ENCODE measurements at places on chromosomes 5 and 9. TPM values are rescaled to one million over a fixed set of nuclear protein-coding genes. Genes with fewer than 3 reads are reported as not detected.

- DNase-seq = no peak
These were observed 175.0 kb downstream of the PLK2 start for GRCh38 chr5:58284886-58285285.

DNA sequence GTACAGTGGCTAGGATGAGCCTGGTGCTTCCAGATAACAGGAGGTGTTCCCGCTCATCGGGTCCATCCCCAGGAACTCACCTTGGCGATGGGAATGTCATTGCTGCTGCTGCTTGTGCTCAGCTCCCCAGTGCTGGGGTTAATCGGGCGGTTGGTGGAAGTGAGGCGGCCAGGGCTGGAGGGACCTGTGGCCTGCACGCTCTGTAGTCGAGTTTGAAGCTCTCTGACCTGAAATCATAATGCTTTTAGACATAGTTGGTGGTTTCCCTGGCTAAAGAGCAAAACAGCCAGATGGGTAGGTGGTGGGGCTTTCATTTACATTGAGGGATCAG is 108.5 kb downstream of the DCP2 start:
- DNase-seq = no peak

- DNase-seq = no peak
These were observed 420.3 kb downstream of the GABRG2 start for GRCh38 chr5:162487528-162488525.

DNA sequence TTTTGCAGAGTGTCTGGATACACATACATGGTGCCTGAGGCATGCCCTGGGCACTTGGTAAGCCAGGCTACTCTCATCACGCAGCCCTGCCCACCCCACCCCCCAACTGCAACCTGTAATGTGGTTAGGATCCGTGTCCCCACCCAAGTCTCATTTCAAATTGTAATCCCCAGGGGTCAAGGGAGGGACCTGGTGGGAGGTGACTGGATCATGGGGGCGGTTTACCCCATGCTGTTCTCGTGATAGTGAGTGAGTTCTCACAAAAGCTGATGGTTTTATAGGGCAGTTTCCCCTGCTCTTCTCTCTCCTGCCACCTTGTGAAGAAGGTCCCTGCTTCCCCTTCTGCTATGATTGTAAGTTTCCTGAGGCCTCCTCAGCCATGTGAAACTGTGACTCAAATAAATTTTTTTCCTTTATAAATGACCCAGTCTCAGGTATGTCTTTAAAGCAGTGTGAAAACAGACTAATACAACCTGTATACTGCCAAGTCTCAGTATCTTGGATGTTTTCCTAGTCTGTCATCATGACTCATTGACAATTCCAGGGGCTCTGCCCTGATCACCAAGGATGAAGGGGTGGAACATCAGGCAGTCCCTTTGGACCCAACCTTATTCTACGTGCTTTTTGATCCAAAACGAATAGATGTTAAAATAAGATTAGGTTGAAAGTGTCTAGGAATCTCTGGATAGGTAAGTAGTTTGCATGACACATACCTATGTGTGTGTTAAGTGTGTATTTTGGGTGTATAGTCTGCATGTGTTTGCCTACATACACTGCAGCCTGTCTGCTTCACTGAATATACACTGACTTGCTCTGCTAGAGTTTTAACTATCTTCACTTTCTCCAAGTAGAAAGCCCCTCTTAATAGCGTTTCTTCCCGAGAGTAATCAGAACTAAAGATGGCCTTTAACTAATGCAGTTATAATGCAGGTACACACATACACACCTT is 293.8 kb downstream of the SLIT3 start:
- DNase-seq = no peak

DNA sequence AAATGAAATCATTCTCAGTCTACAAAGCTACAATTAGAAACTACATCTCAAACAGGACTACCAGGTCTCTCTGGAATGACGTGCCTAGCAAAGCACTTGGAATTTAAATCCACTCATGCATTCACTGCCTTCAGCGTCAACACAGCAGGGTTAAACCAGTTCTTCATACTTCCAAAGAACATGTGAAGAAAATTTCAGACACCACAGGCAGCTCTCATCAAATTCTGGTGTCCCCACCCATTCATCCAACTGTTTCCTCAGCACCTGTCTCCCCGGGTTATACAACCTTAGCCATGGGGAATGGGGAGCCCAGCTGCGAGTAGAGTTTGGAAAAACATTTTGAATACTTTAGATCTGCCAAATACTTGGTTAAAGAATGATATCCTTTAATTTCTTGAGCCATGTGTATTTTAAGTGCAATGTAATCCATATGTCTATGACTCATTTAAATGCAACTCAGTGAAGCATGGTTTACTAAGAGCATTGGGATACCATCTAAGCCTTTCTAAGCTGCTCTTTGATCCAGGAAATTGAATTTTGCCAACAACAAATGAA is 17.5 kb downstream of the ADAM19 start:
- DNase-seq = no peak

- DNase-seq = no peak
These were observed 80.2 kb downstream of the ZNF366 start for GRCh38 chr5:72427016-72427415.

- DNase-seq = no peak
These were observed 5.9 kb upstream of the IQGAP2 start for GRCh38 chr5:76397200-76397599.

GRCh38 chr5:151148583-151148982 is 9.0 kb downstream of the ANXA6 start:
- no peak for DNase-seq

DNA sequence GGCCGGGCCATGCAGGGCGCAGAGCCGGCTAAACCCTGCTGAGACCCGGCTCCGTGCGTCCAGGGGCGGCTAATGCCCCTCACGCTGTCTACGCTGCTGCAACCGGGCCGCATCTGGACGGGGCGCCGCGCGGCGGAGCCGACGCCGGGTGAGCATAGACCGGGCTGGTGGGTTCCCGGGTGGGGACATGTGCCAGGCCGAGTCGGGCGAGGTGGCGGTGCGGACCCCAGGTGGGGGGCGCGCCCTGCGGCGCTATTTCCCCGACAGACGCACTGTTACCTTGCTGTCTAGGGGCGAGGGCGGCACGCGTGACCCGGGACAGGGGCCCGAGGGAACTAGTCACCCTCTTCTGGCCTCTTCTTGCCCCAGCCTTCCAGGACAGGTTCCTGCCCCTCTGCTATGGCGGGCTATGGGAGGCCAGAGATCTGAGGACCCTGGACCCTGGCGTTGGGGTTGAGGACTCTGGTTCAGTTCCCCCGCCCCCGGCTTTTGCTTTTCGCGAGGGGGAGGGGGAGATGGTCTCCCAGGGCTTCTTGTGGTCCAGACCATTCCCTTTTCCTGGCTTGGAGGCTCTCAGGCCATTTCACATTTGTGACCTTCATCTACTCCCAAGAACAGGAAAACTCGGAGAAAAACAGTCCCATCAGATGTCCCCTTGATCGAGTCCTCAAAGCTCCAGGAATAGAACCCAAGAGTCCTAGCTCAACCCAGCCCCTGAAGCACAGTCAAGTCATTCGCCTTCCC is 536 bp downstream of the SLC27A4 start:
- no peak for DNase-seq

DNA sequence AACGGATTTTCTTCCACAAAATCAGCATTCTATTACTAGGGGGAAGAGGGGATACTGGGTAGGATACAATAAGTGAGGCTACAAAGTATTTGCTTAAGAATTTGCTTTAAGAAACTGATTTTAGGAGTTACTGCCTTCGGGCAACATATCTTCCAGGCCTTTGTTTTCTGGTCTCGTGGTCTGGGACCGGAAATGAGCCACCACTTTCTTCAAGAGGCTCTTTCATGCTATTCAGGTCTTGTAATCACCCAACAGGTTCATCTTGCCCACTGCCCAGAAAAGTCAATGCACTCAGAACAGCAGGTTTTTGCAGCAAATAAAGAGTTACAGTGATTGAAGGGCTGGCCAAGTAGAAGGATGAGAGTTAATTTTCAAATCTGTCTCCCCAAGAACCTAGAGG is 6.6 kb upstream of the AOPEP start:
- DNase-seq = no peak

GRCh38 chr9:85158512-85158911 is 489.0 kb downstream of the NTRK2 start:
- DNase-seq = no peak

- no peak for DNase-seq
These were observed 111.5 kb downstream of the NSG2 start for GRCh38 chr5:174157048-174157447.

DNA sequence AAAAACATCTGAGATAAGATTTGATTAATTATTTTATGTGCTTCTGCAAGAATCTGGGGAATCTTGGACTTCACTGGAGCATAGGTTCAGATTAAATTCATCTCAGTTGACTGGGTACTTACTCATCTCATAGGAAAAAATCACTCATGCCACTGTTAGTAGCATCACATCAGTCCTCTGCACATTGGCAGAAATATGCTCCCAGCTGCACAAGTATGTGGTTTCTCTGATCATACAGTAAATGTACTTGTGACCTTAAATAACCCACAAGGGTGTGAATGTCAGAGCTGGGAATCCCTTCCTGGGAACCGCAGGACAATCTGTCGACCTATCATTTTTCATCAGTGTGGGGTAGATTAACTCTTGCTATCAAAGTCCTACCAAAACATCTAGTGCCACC is 203.7 kb upstream of the SLC24A2 start:
- no peak for DNase-seq

- no peak for DNase-seq
These were observed 29.0 kb downstream of the SLC31A2 start for GRCh38 chr9:113179839-113180238.

DNA sequence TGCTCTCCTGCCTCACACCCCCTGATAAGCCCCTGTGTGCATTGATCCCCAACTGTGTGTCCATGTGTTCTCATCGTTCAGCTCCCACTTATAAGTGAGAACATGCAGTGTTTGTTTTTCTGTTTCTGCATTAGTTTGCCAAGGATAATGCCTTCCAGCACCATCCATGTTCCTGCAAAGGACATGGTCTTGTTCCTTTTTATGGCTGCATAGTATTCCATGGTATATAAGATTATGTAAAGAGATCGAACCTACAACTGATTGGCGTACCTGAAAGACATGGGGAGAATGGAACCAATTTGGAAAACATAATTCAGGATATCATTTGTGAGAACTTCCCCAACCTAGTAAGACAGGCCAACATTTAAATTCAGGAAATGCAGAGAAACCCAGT is 32.4 kb downstream of the ANKRD33B start:
- no peak for DNase-seq

GRCh38 chr9:137268538-137269201 is 8.9 kb upstream of the TOR4A start:
- DNase-seq = no peak

- no peak for DNase-seq
These were observed 107.1 kb downstream of the SEMA5A start for GRCh38 chr5:9438596-9439354.

DNA sequence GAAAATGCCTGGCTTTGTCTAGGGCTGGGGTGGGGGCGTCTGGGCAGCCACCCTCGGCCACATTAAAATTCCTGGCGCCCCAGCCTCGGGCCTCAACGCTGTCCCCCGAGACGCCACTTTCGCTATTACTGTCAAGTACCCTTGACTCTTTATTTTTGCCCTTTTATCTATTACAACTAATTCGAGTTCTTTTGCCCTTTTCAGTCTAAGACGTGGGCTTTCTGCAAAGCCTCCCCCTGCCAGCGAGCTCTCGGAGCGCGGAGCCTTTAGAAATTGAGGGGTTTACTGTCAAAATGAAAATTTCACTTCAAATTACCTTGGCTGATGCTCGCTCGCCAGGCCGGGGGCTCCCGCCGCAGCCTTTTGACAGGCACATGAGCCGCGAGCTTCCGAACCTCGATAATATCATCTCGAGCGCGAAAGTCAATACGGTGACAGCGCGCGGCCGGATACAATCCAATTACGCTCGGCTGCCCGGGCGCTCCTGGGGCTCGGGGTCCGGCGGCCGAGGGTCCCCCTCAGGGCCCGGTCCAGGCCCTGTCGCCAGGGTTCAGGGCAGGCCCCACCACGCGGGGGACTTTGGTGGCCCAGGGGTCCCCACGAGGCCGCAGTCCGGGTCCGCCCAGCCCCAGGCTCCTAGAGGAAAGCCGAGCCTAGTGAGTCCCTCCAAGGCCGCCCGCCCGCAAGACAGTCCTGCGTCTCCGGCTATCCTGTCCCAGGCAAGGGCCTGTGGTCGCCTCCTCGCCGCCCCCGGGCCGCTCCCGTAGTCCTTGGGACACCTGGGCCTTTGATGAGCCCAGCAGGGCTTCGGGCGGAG is 6.7 kb downstream of the IRX4 start:
- no peak for DNase-seq

- DNase-seq = no peak
These were observed 136.2 kb downstream of the TARS1 start for GRCh38 chr5:33576726-33577590.

- DNase-seq = no peak
These were observed 186.1 kb downstream of the C9orf152 start for GRCh38 chr9:110021891-110022290.

GRCh38 chr9:128505414-128505765 is 871 bp downstream of the GLE1 start:
- no peak for DNase-seq

GRCh38 chr9:7656636-7657035 is 142.9 kb downstream of the DMAC1 start:
- no peak for DNase-seq

DNA sequence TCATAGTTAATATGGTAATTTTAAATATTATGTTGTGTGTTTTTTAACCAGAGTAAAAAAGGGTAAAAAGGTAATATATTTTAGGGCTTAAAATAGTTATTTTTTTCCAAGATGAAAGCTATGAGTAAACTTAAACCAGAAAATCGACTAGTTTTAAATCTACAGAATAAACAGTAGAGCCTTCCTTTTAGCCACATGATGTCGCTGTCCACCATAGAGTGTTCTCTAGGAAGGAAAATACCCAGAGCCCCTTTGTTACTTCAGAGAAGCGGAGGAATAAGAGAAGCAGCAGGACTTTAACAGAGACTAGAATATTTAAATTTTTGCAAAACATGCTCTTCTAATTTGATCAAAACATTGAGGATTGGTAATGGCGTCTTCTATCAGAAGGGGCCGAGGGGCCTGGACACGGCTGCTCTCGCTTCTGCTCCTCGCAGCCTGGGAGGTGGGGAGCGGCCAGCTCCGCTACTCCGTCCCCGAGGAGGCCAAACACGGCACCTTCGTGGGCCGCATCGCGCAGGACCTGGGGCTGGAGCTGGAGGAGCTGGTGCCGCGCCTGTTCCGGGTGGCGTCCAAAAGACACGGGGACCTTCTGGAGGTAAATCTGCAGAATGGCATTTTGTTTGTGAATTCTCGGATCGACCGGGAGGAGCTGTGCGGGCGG is at the start of gene PCDHA2:
Gene PCDHA2, plus strand, starts transcription at position 258 of the 664 bp plus-strand sequence.
- no peak for DNase-seq

DNA sequence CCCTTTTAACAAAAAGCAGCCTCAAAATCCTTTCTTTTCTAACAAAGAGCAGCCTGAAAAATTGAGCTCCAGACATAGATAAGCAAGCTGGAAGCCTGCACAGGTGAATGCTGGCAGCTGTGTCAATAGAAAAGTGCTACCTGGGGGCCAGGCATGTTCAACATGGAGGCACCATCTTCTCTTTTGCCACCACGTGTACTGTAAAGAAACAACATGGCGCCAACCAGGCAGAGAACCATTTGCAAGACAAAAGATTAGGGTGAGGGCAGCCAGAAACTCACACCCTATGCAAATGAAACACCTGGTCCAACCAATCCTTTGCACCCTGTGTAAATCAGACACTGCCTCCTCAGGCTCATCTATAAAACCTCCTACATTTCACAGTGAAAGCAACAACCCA is 96.0 kb downstream of the ACTL7B start:
- no peak for DNase-seq

SEMA6A gene
- total RNA-seq = not detected

PRDM9 gene
- total RNA-seq = not detected

RASEF gene
- not detected for total RNA-seq

DPYSL3 gene
- 0.07 TPM for total RNA-seq

SLC23A1 gene
- total RNA-seq = 0.78 TPM

AK8 gene
- total RNA-seq = not detected

PCDHGB2 gene
- total RNA-seq = 0.47 TPM

NIM1K gene
- 2.9 TPM for total RNA-seq

TCERG1 gene
- 82.3 TPM for total RNA-seq

RNF183 gene
- not detected for total RNA-seq
